NB4 (cell line): ENCODE measurements at places on chromosomes 6 and 20.

- no peak for DNase-seq
These were observed 33.7 kb downstream of the RPF2 start for GRCh38 chr6:111015389-111016124.

DNA sequence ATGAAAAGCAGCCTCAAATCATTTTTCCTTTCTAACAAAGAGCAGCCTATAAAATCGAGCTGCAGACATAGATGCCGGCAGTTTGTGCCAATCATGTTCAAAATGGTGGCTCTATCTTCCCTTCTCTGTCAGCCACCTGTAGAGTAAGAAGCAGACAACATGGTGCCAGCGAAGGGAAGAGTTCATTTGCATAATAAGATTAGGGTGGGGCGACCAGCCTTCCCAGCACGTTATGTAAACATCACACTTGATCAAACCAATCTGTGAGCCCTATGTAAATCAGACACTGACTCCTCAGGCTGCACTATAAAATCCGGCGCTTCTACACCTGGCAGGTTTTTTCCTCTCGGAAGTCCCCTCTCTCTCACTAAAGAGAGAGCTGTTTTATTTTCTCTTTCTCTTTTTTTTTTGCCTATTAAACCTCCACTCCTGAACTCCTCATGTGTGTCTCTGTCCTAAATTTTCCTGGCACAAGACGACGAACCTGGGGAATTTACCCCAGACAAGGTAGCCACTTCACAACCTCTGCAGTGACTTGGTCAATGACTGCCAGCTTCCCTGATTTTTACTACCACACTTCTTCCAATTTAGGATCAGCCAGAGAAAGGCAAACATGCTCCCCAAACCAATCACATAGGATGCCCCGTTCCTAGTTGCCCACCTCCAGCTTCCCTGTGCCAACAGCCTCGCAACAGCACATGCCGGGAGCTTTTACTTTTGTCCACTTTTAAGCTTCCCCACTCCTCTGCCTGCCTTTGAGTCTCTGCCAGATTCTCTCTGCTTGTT is 12.9 kb downstream of the TPMT start:
- no peak for DNase-seq

- DNase-seq: no peak
These were observed 215.6 kb downstream of the FOXC1 start for GRCh38 chr6:1825277-1825676.

DNA sequence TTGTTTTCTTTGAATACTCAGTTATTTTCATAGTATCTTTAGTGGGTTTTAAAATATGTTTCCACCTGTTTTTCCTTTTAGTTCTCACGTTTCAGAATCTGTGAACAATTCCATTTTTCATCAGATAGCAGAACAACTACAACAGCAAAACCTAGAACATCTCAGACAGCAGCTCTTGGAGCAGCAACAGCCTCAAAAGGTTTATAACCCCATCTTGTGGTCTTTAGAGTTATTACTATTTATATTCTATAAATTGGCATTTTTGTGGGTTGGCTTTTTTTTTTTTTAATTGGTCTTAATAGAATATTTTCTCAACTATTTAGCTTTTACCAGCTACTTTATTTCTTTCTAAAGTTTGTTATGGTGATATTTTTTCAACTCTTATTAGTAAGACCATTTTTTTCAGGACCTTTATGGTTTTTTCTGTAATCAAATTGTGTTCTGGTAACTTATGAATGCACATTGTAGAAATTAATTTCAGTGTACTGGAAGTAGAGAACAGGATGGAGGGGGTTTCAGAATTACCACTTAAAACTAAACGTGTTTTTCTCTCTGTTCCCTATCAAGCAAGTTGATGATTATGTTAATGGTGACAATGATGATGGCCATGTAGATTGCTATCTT is 72.2 kb downstream of the SCAF8 start:
- peak; percentile 58 for DNase-seq

GRCh38 chr6:12845224-12846004 is 128.8 kb downstream of the PHACTR1 start:
- no peak for DNase-seq

DNA sequence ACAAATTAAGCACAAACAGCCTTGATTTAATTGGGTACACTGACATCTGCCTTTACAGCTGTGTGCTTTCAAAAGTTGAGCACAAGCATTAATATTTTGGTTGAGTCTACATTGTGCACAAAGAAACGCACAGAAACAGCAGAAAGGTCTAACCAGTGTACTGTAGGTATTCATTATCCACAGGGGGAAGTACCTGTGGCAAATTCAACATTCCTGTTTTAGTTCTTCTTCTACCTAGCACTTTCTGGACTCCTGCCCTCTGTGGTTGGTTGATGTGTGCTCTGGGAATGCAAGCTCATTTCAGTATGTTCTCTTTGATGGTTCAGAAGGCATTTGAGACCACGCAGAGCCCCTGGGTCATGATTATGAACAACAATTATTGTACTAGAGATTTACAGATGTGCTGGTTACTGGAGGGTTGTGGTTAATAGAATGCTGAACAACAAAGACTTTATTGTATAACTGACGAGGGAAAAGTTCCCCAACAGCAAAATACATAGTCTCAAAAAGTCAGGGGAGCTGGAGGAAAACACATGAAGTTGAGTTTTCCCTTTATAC is 26.6 kb upstream of the DAAM2 start:
- DNase-seq: no peak

DNA sequence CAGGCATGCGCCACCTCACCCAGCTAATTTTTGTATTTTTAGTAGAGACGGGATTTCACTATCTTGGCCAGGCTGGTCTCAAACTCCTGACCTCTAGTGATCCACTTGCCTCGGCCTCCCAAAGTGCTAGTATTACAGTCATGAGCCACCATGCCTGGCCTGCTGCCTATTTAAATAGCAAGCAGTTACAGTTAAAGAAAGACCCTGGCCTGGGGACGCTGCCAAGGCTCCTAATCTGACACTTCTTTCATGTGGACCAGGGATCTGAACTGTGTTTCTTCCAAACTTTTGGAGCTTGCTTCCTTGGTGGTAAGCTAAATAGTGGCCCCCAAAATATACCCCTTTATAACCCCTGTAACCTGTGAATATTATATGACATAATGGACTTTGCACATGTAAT is 15.3 kb downstream of the PPARD start:
- no peak for DNase-seq

GRCh38 chr6:20432692-20433091 is 31.0 kb downstream of the E2F3 start:
- no peak for DNase-seq

- DNase-seq: no peak
These were observed 188.9 kb upstream of the PRND start for GRCh38 chr20:4532772-4533171.

- DNase-seq: peak; percentile 19
These were observed 29.9 kb downstream of the ADTRP start for GRCh38 chr6:11748591-11749210.

DNA sequence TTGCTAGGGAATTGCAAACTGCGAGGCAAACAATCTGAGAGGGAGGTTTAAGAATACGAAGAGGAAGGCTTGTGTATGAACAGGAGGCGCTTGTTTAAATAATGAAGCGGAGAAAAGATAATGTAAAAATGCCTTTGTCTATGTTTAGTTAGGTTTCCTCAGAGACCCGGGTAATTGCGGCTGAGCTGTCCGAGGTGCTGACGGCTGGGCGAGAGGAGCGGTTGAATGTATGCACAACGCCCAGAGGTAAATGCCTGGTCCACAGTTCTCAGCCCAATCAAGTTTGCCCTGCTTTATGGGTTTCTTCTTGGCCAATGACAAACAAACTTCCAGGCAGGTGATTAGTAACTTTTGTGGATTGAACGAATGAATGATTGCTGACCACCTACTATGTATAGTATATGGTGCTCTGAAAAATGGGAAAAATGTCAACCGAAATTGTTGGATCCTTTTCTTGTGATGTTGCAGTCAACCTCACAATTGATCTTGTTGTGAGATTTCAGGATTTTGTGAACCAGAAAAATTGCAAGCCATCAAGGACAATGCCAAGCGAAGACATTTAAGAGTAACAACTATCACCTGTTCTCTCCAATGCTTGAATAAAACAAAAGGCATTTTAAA is 38.3 kb upstream of the SLC32A1 start:
- peak; percentile 53 for DNase-seq

DNA sequence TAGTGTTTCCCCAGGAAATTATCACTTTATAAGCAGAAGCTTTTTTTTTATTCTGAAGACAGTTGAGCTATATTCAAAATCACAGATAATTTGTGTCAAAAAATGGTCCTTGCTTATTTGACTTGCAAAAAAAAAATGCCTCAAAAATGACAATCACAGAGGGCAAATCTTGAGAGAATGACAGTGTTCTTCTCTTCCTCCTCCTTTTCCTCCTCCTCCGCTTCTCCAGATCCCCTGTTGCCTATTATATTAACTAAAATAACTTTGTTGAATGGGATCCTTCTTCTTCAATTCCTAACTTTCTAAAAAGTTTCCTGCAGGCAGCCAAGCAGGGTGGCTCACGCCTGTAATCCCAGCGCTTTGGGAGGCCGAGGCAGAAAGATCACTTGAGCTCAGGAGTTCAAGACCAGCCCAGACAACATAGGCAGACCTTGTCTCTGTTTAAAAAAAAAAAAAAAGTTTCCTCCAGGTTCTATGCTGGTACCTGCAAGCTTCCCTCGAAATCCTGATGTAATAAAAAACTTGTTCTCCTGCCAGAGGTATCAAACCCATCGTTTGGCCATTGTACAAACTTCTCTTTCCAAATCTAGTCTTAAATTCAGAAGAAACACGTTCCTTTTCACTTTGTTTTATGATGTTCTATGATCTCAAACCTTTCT is 128.6 kb downstream of the IPCEF1 start:
- DNase-seq: no peak

DNA sequence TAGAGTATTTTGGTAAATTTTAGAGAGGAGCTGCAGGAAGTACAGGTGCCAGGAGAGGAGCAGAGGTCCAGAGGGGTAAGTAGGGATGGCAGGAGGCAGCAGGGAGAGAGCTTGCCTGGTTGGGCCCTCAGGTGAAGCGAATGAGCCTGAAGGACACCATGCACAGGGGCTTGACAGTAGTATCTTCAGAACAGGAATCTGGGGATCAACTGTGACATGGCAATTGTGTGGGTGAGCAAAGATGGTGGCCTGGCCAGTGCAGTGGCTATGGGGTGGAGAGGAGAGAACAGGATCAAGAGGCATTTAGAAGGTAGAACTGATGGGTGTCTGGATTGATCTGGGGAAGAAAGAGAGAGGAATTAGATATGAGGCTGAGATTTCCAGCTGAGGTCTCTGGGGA is 68.7 kb upstream of the RNF24 start:
- no peak for DNase-seq

GRCh38 chr6:38136547-38136946 is 317.0 kb downstream of the ZFAND3 start:
- no peak for DNase-seq

DNA sequence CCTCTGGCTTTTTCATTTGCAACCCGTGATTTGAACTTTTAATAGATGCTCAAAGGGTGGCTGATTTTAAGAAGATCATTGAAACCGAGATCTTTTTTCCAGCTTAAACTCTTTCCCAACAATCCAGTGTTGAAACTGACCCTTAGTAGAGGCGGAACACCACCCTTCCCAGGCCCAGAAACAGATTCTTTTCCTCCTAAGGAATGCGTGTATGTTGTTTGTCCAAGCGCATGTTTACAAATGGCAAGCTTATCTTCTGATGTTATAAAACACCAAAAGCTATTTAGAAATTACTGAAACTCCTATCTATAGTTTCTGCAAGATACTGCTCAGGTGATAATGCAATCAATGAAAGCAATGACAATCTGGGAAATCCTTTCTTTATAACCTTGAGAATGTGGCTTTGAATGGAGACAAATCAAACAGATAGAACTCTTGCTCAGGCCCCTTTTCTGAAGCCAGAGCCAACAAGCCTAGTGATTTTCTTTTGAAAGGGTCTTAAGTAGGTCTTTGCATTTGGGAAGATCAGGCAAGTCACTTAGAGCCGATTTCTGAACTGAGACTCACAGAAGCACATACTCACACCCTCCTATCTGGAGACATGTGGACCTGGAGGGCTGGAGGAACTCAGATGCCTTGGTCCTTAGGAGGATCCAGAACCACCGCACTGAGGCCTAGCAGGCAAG is 9.1 kb downstream of the BANF2 start:
- DNase-seq: no peak

DNA sequence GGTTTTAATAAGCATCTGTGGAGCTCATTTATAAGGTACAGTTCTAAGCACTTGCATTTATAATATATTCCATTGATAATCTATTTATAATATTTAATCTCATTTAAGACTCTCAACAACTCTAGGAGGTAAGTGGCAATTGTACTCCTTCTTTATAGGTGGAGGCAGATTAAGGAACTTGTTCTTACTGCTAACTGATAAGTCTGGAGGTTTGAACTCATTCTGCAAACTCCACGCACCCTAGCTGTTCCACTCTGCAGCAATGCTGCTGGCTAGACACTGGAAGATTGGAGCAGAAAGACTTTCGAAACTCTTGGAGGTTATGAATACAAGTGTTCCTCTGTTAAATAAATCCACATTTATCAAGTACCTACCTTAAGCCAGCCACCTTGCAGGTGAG is 793 bp upstream of the HDAC2 start:
- peak; percentile 56 for DNase-seq

DNA sequence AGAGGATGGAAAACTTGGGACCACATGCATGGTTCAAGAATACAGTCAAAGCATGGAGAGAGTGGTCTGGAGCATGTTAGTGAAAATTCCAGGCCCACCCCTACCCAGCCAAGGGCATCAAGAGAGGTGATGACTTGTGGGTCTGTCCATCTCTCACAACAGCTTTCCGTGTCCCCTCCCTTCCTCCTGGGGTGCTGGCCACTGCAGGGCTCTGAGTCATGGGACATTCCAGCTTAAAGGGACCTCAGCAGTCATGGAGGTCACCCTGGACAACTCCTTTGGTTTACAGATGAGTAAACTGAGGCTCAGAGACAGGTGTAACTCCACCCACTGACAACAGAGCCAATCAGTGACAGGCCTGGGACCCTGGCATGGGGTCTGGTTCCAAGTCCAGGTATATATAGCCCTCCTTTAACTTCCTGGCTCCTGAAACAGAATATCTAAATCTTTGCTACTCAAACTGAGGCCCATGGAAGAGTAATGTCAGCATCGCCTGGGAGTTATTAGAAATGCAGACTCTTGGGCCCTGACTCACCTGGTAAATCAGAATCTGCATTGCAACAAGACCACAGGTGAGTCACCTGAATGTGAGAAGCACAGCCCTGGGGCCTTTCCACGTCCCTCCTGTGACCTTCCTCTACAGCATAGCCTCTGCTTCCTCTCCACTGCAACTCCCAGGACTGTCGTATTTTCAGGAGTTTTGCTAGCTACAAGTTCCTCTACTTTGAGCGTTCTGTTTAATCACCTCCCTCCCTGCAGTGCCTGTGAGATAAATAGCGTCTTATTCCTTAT is 170.2 kb downstream of the ZDHHC14 start:
- no peak for DNase-seq

GRCh38 chr6:14016935-14017625 is 92.3 kb downstream of the RNF182 start:
- no peak for DNase-seq
